CD4-positive, alpha-beta T cell treated with Interleukin-1 beta for 1 hour (primary cell): ENCODE measurements at places on chromosomes 16 and 17.

GRCh38 chr16:68563631-68564381 is 24.7 kb downstream of the ZFP90 start:
- no peak for DNase-seq

DNA sequence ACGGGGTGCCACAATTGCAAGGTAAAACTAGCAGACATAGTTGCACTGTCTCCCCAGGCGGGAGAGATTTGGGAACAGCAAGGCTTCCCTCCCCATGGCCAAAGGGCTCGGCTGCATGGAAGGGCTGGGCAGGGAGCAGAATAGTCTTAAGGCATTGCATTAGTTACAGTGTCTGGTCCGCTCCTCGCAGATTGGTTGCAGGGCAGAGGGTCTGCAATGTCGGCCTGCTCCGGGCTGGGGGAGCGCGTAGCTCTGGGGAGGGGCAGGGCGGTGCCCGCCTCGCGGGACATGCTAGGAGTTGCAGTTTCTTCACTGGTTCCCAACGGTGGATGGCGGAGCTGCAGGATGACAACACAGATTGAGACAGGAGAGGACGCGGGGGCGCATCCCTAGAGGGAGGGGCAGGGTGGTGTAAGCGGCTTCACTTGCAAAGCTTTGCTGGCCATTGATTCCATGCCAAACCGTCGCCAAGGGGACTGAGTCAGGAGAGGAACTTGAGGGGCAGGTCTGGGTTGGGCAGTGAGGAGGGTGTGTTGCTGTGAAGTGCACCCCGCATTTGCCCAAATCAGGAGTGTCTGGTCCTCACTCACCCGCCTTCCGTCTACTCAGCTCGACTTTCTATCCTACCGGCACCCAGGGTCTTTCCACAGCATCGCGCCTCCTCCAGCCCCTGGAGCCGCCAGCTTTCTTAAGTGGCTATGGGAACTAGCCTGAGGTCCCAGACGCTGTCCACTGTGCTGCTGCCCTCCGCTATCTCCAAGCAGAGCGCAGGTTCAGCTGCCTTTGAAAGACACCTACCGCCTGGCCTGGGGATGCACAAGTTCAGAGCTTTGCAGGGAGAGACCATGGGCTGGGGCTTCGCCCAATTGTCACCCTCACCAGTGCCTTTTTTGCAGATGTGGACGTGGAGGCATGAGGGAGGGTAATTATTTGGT is 1748.9 kb downstream of the TP53TG3F start:
- no peak for DNase-seq

DNA sequence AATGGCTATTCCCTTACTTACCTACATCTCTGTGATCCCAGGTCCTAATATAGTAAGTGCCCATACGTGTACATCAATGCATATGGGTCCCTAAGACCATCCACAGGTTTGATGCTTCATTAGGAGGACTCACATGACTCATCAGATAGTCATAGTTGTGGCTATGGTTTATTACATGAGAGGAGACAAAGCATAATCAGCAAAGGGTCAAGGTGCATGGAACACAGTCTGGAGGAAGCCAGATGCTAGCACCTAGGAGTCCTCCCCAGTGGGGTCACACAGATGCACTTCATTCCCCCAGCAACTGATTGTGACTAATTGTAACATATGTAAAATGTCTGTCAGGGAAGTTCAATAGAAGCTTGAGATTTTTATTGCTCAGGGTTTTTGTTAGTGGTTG is 42.8 kb downstream of the PHKB start:
- no peak for DNase-seq

GRCh38 chr17:7856011-7856810 is 1.1 kb downstream of the NAA38 start:
- peak; percentile 54 for DNase-seq

GRCh38 chr16:57435838-57436237 is 11.3 kb downstream of the CIAPIN1 start:
- no peak for DNase-seq

- DNase-seq: no peak
Measured at GRCh38 chr16:49605536-49606254, 232.1 kb downstream of the C16orf78 start.

DNA sequence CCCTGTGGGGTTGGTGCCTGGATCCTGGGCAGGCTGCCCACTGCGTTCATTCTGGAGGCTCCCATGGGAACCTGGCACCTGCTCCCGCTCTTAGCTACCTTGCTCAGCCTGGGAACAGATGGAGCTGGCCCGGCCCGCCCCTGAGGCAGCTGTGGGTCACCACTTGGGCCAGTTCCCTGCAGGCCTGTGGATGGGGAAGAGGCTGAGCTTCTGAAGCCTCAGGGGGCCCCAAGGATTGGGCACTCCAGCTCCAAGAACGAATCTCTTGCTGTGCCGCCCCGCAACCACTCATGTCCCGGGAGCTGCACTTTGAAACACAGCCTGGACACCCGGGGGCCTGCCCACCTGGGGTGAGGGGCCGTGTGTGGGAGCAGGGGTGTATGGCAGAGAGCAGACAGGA is 37.7 kb downstream of the BAHCC1 start:
- DNase-seq: no peak

DNA sequence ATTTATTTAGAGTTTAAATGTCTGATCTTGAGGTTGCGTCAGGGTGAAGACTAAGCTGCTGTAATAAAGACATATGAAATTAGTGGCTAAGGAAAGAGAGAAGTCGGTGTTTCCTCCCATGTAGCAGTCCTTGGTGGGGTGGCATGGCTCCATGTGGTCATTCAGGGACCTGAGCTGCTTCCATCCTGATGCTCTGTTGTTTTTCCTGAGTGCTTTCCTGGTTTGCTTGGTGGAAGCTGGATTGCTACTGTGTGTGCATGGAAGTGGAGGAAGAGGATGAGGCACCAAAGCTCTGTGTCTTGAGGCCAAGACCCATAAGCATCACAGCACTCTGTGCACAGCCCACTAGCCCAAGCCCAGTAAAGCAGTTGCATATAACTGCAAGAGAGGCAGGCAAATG is 241.8 kb upstream of the CACNG5 start:
- no peak for DNase-seq

DNA sequence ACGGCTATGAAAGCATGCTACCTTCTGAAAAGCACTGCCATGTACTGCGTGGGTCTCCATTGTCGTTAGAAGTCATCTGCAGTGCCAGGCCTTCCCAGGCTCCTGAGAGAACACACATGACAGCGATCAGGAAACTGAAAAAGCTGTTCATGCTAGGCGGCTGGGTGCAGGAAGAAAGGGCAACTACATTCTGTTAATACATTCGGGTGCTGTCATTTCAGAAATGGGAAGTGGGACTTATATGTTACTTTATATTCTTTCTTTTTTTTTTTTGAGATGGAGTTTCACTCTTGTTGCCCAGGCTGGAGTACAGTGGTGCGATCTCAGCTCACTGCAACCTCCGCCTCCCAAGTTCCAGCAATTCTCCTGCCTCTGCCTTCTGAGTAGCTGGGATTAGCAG is 19.9 kb downstream of the CFAP20 start:
- DNase-seq: no peak

DNA sequence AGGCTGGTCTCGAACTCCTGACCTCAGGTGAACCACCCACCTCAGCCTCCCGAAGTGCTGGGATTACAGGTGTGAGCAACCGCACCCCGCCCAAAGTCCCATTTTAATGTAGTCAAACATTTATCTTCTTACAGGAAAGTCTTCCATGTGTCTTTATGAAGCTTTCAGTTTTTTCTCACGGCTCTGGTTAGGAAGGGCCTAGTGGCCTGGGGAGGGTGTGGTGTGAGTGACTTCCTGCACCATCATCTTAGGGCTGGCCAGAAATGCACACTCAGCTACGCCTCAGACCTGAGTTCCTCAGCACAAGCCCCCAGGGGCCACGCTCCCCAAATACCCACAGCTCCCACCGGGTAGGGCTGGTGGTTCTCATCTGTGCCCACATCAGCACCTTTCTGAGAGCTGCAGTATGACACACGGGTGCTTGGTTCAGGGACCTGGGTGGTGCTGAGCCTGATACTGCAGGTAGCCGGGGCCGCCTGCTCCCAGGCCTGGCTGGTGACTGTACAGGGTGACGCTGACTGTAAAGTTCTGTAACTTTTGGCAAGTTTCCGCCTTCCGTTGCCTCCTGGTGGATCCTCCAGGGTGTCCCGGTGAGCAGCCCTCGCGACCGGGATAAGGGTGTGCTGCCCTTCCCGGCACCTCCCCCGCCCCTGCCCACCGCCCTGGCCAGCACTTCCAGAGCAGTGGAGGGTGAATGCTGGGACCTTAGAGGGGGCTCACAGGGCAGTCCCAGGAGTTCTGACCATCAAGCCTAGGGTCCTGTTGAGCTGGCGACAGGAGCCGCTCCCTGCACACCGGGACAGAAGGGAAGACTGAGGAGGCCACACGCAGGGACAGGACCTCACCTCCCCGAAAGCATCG is 52.5 kb downstream of the ZNF778 start:
- DNase-seq: no peak

DNA sequence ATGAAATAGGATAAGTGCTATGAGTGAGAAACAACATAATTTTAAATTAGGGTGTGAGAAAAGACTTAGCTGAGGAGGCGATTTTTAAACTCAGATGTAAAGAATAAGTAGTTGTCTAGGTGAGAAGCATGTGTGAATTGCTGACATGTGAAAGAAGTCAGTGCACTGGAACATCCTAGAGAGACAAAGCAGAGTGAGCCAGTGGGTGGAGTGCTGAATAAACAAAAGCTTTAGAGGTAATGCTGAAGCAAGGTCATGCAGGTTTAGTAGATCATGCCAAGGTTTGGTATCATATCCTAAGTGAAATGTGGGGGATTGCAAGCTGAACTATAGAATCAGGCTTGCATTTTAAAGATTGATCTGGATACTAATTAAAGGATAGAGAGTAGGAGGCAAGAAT is 89.4 kb downstream of the KIF2B start:
- DNase-seq: no peak

- no peak for DNase-seq
Measured at GRCh38 chr16:66746048-66746447, 5.4 kb downstream of the DYNC1LI2 start.

GRCh38 chr17:49218941-49219913 is 8.7 kb downstream of the ABI3 start:
- DNase-seq: peak; percentile 74

DNA sequence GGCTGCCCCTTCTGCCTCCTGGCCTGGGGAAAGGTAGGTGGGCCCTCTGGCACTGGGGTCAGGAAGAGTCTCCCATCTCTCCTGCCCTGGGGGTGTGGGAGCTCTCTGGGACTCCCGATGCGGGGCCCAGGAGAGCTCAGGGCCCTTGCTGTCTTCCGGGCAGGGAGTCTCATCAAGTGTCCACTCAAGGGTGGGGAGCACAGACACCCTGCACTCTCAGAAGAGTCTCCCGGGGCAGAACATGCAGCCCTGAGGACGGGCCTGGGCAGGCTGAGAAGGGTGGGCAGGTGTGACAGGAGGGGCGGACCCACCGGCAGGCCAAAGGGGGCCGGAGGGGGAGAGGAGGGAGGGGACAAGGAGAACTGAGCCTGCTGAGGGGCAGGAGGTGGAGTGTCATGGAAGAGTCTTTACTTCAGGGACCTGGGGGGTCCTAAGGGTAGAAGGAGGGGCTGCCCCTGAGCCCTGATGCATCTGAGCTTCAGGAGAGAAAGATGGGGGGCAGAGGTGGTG is 8.4 kb upstream of the PKMYT1 start:
- no peak for DNase-seq

DNA sequence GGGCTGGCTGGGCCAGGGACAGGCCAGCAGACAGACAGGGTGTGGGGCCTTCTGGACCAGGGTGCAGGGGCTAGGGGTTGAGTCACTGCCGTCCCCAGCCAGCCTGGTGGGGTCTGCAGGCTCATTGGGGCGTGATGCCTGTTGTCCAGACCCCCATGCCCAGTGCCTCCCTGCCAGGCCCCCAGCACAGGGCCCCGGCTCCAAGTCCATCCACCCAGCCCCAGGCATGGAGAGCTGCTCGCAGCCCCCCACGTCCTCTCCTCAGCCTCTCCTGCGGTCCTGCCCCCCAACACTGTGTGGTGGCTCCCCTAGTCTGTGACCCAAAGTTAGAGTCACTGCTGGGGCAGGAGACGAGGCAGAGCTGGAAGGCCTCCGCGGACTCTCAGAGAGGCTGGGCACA is 7.0 kb upstream of the PKMYT1 start:
- DNase-seq: no peak

- peak; percentile 22 for DNase-seq
Measured at GRCh38 chr17:48472411-48473281, 42.6 kb upstream of the SKAP1 start.

DNA sequence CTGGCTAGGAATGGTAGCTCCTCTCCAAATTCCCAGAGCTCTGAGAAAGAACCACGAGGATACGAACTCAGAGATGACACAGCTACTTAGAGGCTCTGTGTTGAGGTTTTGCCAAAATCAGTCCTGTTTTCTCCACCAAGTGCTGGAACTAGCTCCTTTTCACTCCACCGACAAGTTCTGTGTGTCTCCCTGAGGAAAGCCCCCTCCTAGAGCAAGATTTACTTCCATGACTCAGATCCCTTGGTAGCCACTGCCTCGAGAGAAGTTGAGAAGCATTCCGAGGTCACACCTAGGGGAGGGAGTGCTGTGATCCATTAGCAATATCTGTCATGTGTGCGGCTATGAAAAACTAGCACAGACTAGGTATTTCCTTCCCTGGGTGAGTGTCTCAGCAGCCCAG is 30.6 kb downstream of the IL21R start:
- DNase-seq: no peak

- no peak for DNase-seq
Measured at GRCh38 chr16:79610771-79611170, 10.2 kb upstream of the MAF start.

GRCh38 chr16:53482123-53482522 is 20.9 kb downstream of the AKTIP start:
- DNase-seq: peak; percentile 14

DNA sequence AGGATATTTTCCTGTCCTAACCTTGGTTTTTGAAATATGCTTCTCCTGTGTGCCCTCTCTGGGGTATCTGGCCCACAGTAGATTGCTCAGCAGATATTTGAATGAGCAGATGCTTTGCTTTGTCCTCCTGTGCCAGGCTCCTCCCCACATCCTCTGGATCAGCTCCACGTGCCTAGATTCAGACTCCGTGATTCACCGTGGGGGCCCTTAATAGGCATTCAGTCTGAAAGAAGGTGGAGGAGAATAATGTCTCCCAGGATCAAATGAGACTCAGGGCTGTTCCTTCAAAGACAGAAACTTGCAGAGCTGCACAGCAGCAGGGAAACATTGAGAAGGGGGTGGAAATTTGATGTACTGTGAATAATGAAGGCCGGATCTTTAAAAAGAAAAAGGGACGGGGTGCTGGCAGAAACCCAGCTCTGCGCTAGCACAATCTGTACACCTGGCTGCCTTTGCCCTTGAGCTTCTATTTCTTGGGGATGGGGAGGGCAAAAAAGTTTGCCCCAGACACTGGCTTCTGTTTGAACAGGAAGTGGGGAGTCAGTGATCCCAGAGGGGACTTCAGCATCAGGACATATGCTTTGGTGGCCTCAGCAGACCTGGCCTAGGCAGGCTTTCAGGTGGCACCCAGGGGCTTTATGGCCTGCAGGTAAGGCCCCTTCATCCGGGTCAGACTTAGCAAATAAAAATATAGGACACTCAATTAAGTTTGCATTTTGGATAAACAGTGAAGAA is 15.9 kb upstream of the SLC12A3 start:
- DNase-seq: no peak

DNA sequence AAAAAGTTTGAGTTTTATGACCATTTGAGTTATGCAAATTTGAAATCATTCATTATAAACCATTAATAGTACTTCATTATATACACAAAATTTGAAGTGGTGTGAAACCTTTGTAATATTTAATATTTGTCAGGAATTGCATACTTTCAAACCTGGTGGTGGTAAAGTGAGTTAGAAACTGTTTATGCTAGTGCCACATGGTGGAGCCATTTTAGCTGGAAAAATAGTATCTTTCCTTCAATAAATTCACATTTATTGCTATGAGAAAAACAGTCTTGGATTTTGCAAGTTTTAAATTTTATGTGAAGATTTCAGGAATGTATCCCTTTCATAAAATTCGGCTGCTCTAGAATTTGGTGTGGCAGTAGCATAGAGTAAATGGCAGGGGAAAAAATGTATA is 7.3 kb upstream of the BLMH start:
- DNase-seq: no peak
